GM10248 (cell line): ENCODE measurements at places on chromosomes 2 and 18.

GRCh38 chr18:35121531-35121930 is 80.3 kb downstream of the MAPRE2 start:
- DNase-seq, result no peak

- DNase-seq, result no peak
These were observed 1.8 kb downstream of the NEU2 start for GRCh38 chr2:233034091-233034882.

GRCh38 chr2:52632543-52632942 is 1135.1 kb upstream of the CHAC2 start:
- DNase-seq, result no peak

- DNase-seq, result no peak
These were observed 17.9 kb upstream of the ID2 start for GRCh38 chr2:8663997-8664396.

GRCh38 chr2:105647731-105648130 is 97.0 kb upstream of the NCK2 start:
- DNase-seq, result no peak
